ENCODE measurements at places on chromosomes 1 and 21. TPM values are rescaled to one million over a fixed set of nuclear protein-coding genes. Genes with fewer than 3 reads are reported as not detected.

The CD101 gene
- 1.5 TPM for total RNA-seq

The TSSK3 gene
- total RNA-seq, result 0.55 TPM

The HCRTR1 gene
- not detected for total RNA-seq

The HPCAL4 gene
- 5.7 TPM for total RNA-seq

The CITED4 gene
- total RNA-seq, result 11.2 TPM

The CD5L gene
- not detected for total RNA-seq

The ADGRL2 gene
- 280 TPM for total RNA-seq

The C1orf226 gene
- 12.4 TPM for total RNA-seq

The PTGFR gene
- total RNA-seq, result 9.5 TPM

The OR13G1 gene
- not detected for total RNA-seq

The RGS5 gene
- total RNA-seq, result 164 TPM

The LGALS8 gene
- total RNA-seq, result 110 TPM

The ZNF683 gene
- not detected for total RNA-seq

The CYP4B1 gene
- total RNA-seq, result 2.5 TPM

The TMPRSS15 gene
- total RNA-seq, result not detected

The SH3BGR gene
- 15.6 TPM for total RNA-seq

The FTCD gene
- total RNA-seq, result 1.1 TPM

The PITHD1 gene
- 83.9 TPM for total RNA-seq

The SLC6A9 gene
- 35.0 TPM for total RNA-seq

The MMEL1 gene
- total RNA-seq, result 2.4 TPM

The HES3 gene
- total RNA-seq, result not detected

The GAS5 gene
- total RNA-seq, result 292 TPM

The WNT3A gene
- total RNA-seq, result 0.22 TPM

The RNF207 gene
- total RNA-seq, result 64.0 TPM

The ATP1A4 gene
- 0.60 TPM for total RNA-seq

The CRYZ gene
- total RNA-seq, result 30.3 TPM

The OR2G6 gene
- not detected for total RNA-seq

The FCER1G gene
- 6.3 TPM for total RNA-seq

The LRRN2 gene
- total RNA-seq, result 20.6 TPM

The CFAP410 gene
- total RNA-seq, result 25.6 TPM

The HSD3B1 gene
- total RNA-seq, result not detected

The SELP gene
- 9.5 TPM for total RNA-seq

The TMEM269 gene
- 0.44 TPM for total RNA-seq

The EVI5 gene
- 63.1 TPM for total RNA-seq

The SELL gene
- 5.2 TPM for total RNA-seq

The GBP7 gene
- total RNA-seq, result not detected

The TNFRSF1B gene
- 7.8 TPM for total RNA-seq

The LGR6 gene
- total RNA-seq, result 3.6 TPM

The LINGO4 gene
- total RNA-seq, result not detected

The ITGB2 gene
- 24.1 TPM for total RNA-seq

The CASQ1 gene
- total RNA-seq, result 35.8 TPM
